Stimulated activated CD8-positive, alpha-beta memory T cell treated with anti-CD3 and anti-CD28 coated beads, Interleukin-2, amount 100 ng/mL, for 1 hour (primary cell): ENCODE measurements at places on chromosomes 3 and 15.

DNA sequence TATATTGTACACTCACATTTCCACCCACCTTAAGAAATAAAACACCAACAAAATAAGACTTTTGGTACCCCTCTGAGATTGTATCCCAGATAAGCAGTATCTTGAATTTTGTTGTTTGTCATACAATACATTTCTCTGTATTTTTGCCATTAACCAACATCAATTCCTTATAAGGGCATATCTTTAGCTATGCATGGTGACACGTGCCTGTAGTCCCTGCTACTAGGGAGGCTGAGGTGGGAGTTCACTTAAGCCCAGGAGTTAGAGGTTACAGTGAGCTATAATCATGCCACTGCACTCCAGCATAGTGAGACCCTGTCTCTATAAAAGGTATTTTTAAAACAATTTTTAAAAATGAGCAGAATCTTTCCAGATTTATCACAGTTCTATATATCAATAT lies 32.5 kb upstream of the STXBP5L start:
- DNase-seq = no peak

- DNase-seq = no peak
Observed at GRCh38 chr3:120684896-120685295, 2.9 kb upstream of the HGD start.

GRCh38 chr3:124467980-124468902 lies 262.0 kb upstream of the UMPS start:
- no peak for DNase-seq

- DNase-seq = no peak
Observed at GRCh38 chr3:42421818-42422796, 11.7 kb upstream of the LYZL4 start.

- DNase-seq = no peak
Observed at GRCh38 chr3:62843508-62843907, 31.7 kb downstream of the CADPS start.

DNA sequence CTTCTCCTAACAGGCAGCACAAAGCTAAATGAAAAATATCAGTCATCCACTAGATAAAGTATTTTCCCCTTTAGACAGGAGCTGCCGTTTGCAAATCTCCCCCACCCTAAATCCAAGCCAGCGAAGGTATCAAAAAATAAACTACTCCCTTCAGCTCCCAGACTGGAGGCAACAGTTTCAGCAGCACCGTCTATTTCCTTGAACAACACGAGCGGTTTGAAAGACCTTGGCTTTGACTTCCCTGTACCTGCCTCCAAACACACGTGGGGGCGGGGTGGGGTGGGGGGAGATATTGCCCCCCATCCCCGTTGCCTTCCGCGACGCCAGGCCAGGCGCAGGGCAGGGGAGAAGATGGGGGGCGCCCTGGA lies 832 bp upstream of the CACNA1D start:
- DNase-seq = no peak

- no peak for DNase-seq
Observed at GRCh38 chr3:171516765-171517164, 56.6 kb upstream of the TNIK start.
